ENCODE measurements at places on chromosomes 3 and 15.

GRCh38 chr3:23071296-23071695 lies 131.8 kb upstream of the UBE2E2 start:
- DNase-seq: no peak

- DNase-seq: no peak
Measured at GRCh38 chr15:64333986-64334929, 21.7 kb downstream of the CSNK1G1 start.

DNA sequence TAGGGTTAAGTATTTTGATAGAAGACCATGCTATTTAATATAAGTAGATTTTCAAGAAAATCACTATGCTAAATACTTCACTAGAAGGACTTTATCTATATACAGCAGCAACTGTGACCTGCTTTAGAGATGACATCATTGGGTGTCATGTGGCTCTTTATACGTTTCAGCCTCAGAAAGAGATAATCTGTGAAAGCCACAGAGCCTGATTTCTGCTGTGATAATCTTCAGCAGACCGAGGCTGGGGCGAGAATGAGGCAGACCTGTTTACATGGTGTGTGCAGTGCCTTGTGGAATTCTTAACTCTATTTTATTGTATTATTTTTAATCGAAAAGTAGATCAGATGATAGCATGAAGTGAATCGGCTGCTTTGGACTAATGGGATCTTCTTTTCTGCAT lies 471.2 kb downstream of the MFSD1 start:
- DNase-seq: no peak

- no peak for DNase-seq
Measured at GRCh38 chr3:135199137-135199536, 404.1 kb downstream of the EPHB1 start.

DNA sequence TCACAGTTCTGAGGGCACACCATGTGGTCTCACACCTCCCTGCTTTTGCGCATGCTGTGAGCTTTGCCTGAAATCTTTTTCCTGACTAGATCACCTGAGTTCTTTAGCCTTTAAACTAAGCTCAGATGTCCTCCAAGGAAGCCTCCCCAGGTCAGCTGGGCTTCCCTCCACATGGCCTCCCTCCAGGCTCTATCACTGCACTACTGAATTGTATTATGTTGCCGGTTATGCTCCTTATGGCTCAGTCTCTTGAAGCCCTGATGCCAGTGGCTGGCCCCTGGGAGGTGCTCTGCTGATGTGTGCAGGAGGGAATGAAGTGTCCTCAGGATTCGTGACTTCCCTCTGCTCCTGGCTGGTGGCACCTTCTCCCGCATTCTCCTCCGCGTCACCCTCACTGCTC lies 93.3 kb upstream of the BLM start:
- no peak for DNase-seq

DNA sequence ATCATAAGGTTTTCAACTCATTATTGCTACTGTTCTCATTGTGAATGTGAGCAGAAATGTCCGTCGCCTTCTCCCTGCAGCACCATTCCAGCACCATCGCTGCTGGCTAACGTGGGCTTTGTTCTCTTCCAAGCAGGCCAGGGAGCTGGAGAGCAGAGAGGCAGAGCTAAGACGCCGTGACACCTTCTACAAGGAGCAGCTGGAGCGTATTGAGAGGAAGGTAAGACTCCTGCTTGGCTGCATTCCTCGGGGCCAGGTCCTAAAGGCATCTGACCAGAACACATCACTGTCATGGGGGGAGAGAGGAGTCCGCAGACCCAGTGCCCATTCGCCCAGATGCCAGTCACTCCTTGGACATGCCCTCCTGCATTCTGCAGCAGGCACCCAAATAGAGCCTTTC lies 130.4 kb upstream of the PLXNA1 start:
- DNase-seq: no peak

All from stimulated activated CD8-positive, alpha-beta memory T cell treated with anti-CD3 and anti-CD28 coated beads, Interleukin-7, amount 100 ng/mL, for 24 hours (primary cell).